Activated CD4-positive, alpha-beta T cell treated with anti-CD3 and anti-CD28 coated beads, Interleukin-2, amount 10 ng/mL, durations not matched to agents 7 days and 5 days (primary cell): ENCODE measurements at places on chromosomes 2 and 18.
A peak's percentile ranks its signal among the peaks of the same experiment; 100 is the strongest.

DNA sequence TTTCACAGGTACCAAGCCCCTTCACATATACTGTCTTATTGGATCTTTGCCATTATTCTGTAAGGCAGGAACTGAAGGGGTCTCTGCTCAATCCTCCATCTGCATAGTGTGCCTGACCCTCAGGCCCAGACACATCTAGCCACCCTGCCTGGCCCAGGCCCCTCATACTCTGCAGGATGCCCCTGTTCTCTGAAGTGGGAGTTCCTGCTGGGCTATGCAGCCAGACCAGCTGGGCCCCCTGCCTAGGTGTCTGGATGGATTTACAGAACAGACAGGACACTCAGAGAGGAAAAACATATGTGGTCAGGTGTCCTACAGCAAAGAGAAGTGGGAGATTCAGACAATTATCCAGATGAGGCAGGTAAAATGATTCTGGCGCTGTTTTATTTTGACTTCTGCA lies 42.0 kb downstream of the SLC4A5 start:
- no peak for DNase-seq

- no peak for DNase-seq
These were observed 36.8 kb upstream of the C2orf74 start for GRCh38 chr2:61125123-61125710.

- no peak for DNase-seq
These were observed 19.1 kb downstream of the RAMP1 start for GRCh38 chr2:237878321-237879057.

GRCh38 chr2:54556621-54557121 lies 100.5 kb downstream of the SPTBN1 start:
- DNase-seq: no peak

- DNase-seq: no peak
These were observed 109.0 kb upstream of the DTNA start for GRCh38 chr18:34600874-34601656.

GRCh38 chr2:23385748-23386338 lies 864 bp downstream of the KLHL29 start:
- no peak for DNase-seq

GRCh38 chr2:142112757-142113221 lies 18.0 kb downstream of the LRP1B start:
- no peak for DNase-seq

- no peak for DNase-seq
These were observed 258.6 kb downstream of the CAMKMT start for GRCh38 chr2:44620189-44620990.

DNA sequence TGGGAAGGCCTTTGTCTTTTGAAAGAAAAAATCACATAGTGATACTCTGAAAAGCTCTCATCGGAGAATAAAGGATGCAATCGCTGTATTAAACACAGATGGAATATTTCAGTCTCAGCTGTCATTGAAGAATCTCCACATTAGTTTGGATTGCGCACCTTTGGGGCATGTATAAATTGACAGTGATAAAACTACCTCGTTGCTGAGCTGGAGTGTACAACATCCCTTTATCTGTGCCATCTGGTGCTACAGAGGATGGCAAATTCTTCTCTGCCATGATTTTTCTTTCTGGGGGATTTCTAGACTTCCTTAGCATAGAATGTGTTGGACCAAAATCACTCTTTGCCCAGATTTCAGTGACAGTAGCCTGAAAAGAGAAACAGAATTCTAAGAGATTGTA lies 185.3 kb downstream of the PARD3B start:
- no peak for DNase-seq

DNA sequence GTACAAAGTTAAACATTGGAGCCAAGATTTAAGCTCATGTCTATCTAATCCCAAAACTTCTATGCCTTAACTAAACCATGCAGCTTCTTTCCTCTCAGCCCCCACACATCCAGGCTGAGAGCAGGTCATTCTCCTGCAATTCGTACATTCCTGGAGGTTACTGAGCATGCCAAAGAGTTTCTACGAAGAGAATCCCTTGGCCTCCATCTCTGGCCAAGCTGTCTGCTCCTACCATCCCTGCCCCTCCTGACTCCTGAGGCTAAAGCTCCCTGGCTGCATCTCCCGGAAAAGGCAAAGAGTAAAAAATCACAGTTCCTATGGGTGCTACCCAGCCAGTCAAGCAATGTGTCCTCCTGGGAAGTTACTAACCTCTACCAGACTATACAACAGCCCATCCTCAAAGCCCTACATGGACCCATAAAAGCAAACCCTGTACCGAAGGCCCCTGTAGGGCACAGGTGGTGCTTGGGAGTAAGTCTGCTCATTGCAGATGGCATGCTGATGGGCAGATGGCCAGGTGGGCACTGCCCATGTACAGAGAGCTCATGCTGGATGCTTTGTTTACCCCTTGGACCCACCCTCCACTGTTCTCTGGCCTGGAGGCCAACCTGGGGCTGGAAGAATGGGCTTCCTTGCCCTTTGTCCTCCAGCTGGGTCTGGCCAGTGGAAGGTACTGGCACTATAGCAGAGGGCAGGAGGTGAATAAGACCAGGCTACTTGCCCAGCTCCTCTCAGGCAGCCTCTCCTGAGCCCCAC lies 99.5 kb downstream of the TTC32 start:
- DNase-seq: no peak

DNA sequence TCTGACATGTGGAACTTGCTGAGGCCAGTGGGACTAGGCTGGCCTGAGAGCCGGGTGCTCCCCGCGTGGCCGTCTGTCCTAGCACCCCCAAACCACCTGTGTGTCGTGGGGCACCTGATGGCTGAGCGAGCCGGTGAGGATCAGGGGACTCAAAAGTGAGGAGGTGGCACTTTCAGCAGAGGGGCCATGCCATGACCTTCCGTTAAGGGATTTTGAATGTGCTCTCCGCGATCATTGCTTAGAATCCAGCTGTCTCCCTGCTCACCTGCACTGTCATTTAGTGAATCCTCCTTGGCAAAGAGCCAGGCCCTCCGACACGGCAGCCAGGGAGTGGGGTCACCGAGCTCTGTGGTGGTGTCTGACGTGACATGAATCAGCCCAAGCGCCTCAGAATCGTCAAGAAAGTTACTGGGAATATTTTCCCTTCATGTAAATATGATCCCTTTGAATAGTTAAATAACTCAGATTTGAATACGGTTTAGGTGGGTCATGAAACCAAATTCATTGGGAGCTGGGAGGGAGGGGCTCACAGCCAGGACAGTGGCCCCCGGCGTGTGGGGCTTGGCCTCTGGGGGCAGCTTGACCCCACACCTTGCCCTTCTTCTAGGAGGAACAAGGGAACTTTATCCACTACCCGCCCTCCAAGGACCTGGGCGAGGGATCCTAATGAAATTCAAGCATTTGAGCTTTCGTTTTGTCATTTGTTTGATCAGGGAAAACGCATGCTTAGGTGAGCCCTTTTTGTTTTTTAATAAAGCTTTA lies 9.5 kb downstream of the NFATC1 start:
- DNase-seq: peak; percentile 30

GRCh38 chr2:63544017-63544627 lies 44.2 kb downstream of the WDPCP start:
- DNase-seq: no peak

GRCh38 chr18:28961669-28962228 lies 784.8 kb upstream of the CDH2 start:
- DNase-seq: no peak

GRCh38 chr2:164706522-164706921 lies 85.2 kb upstream of the GRB14 start:
- no peak for DNase-seq

GRCh38 chr2:207227062-207227748 lies 61.5 kb upstream of the KLF7 start:
- DNase-seq: no peak

DNA sequence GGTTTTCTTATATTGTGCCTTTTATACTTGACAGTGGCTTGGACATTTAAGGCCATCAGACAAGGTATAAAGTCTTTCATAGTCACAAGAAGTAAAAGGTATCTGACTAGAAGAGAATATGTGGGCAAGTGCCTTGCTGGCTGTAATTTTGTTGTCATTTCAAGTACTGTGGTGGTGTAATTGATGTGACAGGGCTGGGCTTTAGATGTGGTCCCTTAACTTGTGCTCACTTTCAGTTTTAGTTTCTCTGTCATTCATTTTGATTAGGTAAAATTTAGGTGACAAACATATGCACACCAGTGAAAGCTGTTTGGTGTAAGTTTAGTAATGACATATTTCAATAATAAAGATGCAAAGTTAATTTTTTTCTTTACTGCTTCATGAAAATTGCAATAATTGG lies 31.2 kb upstream of the TBR1 start:
- peak; percentile 72 for DNase-seq

- no peak for DNase-seq
These were observed 95.0 kb downstream of the RNF144A start for GRCh38 chr2:7012141-7012764.

DNA sequence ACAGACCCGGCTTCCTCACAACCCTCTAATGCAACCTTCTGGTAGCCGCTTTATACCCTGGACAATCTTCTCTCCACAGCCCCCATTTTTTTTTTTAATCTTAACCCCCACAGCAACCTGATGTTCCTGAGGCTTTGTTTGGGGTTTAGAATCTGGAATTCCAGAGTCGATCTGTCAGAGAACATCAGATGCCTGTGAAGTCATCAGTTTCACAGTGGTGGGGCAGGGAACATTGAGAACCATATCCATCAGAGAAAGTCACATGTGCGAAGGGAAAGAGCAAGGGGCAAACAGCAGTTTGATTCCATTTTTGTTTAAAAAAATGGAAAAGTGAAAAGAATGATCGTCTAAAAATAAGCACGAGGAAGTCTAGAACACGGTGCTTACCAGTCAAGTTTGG lies 20.6 kb downstream of the NPAS2 start:
- no peak for DNase-seq

DNA sequence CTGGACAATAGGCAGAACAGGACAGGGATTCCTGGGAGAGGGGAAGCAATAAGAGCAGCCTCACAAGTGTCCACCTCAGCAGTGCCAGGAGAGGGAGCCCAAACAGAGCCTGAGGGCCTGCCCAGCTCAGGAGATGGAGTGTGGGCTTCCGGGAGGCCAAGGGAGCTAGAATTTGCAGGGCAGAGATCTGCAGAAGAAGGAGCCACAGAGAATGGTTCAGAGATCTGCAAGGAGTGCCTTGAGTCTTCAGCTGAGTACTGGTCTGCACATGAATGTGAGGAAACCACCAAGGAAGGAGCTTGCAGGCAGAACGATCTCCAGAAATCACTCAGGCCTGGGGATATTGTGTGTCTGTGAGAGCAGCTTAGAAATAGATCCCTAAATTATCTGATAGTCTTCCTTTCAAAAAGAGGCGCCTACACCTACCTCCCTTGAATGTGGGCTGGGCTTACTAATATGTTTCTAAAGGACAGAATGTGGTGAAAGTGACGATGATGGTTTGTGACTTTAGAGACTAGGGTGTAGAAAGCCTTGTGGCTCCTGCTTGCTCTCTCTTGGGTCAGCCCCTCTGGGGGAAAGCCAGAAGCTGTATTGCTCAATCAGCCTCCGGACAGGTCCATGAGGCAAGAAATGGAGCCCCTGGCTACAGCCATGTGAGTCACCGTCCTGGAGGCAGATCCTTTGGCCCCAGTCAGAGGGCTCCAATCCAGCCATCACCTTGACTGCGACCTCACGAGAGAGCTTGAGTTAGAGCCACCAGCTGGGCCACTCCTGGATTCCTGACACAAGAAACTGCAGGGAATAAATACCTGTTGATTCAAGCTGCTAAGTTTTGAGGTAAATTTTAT lies 7.6 kb upstream of the LPIN1 start:
- peak; percentile 31 for DNase-seq

GRCh38 chr18:76580288-76580962 lies 85.4 kb upstream of the ZNF516 start:
- DNase-seq: no peak

DNA sequence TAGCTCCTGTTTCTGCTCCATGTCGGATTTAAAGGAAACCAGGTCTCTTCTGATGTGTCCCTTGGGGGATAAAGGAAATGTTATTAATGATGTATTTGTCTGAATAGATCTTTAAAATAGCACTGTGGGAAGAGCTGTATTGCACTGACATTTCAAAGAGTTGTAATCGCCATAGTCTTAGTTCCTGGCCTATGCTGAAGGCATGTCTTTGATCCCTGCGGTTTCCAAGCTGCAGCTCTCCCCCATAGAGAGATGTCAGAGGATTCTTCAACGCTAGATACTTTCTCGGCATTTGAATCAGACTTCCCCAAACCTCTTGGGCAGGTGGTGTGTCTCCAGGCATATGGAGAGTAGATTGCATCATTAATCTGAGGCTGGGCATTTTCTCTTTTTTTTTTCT lies 40.4 kb downstream of the NAT8 start:
- DNase-seq: no peak

GRCh38 chr2:112814278-112814677 lies 22.3 kb downstream of the IL1B start:
- no peak for DNase-seq

DNA sequence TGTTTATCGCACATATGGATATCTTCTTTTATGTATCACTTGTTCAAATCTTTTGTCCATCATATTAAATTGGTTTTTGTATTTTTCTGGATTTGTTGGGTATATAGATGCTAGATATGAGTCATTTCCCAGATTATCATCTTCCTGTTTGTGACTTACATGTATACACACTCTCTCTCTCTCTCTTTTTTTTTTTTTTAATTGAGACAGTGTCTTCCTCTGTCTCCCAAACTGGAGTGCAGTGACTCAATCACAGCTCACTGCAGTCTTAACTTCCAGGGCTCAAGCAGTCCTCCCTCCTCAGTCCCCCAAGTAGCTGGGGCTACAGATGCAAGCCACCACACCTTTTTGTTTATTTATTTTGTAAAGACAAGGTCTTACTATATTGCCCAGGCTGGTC lies 43.8 kb downstream of the XIRP2 start:
- no peak for DNase-seq

DNA sequence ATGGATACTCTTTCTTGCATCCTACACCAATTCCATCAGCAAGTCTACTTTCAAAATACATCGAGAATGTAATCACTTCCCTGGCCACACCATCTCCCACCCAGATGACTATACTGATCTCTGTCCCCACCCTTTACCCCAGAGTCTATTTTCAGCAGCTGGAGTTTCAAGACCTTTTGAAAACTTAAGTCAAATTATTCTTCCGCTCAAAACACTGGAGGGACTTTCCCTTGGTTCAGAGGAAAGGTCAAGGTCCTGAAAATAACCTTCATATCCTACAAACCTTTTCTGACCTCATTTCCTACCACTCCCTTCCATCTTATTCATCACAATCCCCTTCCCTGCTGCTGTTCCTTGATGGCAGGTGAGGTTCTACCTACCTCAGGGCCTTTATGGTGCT lies 58.8 kb upstream of the LYPD6 start:
- DNase-seq: no peak

DNA sequence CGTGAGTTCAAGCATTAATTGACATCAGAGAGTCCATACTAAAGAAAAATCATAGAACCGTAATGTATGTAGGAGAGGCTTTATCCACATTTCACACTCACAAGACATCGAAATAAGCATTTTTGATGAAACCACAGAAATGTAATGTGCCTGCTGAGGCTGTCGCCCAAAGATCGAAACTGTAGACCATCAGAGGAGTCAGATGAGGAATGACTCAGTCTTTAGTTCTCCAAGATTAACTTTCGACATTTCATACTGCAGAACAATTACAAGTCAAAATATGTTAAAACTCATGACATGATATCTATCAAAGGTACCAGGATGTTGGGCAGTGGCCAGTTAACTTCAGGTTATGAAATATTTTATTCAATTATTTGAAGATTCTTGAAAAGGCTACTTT lies 79.6 kb downstream of the RAB31 start:
- no peak for DNase-seq
